Fibroblast of skin of scalp (primary cell): ENCODE measurements at places on chromosomes 6 and 20.

DNA sequence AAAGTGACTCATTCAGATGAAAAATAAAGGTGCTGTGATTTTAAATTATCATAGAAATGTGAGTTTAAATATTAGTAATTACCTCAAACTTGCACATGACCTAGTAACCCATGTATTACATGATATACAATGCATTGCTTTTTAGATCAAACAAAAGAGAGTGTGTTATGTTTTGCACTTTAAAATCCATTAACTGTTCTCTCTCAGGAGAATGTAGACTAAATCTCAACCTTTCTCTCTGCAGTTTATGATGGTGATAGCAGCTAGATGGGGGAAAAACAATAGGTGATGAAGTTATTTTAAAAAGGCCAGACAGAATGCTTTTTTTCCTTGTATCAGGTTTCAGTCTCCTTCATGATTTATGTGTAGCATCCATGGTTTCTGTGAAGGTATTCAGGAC, 404.4 kb upstream of the RNF217 start:
- no peak for DNase-seq

- DNase-seq = peak; percentile 31
Observed at GRCh38 chr6:63923139-63923739, 287.6 kb downstream of the PHF3 start.

GRCh38 chr6:170416303-170416702, 109.7 kb downstream of the FAM120B start:
- DNase-seq = no peak

- DNase-seq = no peak
Observed at GRCh38 chr6:36115412-36115811, 14.9 kb upstream of the MAPK13 start.

DNA sequence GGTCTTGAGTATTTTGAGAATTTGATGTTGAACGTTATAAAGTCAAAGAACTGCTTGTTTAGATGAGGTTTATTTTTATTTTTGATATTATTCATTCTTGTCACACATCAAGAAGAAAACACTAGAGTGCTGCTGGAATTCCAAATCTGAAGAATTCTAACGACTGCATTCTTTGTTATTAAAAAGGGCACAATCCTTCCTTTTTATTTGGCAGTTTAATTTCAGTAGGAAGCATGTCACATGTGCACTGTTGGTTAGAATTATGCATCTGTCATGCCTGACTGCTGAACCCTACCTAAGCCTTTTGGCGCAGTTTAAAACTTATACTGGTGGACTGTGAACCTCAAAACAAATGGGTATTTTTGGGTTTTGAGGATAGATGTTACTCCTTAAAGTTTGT, 4.0 kb downstream of the ID4 start:
- DNase-seq = no peak

DNA sequence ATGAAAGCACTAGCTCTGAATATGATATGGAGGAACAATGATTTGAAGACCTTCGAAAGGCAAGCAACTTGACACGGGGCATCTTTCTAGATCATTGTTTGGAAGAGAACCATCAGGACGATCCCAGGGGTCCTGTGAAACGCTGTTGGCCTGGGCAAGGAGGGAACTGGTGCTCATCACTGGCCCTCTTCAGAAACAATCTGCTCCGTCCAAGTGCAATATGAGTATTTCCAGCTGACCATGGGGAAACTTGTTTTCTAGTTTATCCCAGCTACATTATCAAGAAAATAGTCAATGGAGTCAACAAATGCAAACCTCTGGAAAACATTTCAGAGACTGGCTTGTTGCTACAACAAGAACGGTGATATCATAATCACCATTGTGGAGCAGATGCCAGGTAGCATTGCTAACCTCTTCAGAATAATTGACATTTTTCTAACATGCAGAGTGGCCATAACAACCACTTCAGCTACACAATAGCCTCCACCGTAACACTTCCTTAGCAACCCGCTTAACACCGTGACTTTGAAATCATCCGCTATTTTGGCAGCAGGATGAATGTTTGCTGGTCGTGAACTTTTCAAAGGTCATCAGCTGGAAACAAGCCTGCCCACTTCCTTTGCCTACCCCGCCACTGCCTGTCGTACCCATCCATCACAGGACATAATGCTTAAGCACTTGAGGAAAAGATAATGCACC, 112.0 kb upstream of the PDE10A start:
- DNase-seq = no peak
